Fibroblast of lung (primary cell): ENCODE measurements at places on chromosomes 11 and 22.

GRCh38 chr22:49210606-49211005 lies 617.1 kb downstream of the BRD1 start:
- no peak for DNase-seq

GRCh38 chr11:41413843-41414242 lies 45.6 kb downstream of the LRRC4C start:
- no peak for DNase-seq

GRCh38 chr11:61061081-61061826 lies 41.0 kb upstream of the CD5 start:
- peak; percentile 11 for DNase-seq

DNA sequence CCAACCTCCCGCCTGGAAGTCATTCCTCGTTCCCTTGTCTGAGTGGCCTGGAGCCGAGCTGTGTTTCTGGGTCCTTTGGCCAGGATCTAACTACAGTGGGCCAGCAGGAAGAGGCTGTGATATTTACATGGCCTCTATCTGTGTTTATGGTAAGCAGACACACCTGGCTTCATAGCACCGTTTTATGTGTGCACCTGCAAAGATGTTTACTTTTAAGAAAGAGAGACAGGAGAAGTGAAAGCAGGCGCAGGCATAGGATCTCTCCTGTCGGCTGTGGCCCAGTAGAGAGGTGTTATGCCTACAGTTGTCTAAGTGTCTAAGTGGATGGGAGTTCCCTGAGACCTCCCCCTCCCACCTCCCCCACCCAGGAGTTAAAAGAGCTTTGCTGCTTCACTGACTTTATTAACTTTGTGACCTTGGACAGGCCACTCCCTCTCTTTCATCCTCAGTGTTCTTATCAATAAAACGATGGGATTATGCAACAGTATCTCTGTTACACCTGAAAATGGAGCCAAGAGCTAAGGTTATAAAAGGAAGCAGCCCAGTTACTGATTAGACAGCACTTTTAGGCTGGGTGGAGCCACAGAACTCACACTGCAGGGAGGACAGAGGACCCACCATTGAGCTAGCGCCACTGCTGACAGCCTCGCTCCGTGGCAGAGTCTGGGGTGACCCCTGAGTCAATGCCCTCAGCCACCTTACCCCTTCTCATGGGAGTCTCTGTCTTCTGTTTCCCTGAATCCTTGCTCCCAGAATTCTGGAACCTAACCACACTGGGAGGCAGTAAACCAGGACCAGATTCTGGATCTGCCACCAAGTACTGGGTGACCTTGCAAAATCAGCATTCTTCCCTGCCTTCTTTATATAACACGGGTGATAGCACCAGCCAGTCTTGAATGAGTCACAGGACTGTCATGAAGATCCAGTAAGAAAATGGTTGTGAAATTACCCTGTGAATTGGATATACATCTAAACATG lies 22.0 kb downstream of the ST14 start:
- peak; percentile 73 for DNase-seq

GRCh38 chr22:47259990-47260389 lies 497.5 kb downstream of the TBC1D22A start:
- DNase-seq: no peak

DNA sequence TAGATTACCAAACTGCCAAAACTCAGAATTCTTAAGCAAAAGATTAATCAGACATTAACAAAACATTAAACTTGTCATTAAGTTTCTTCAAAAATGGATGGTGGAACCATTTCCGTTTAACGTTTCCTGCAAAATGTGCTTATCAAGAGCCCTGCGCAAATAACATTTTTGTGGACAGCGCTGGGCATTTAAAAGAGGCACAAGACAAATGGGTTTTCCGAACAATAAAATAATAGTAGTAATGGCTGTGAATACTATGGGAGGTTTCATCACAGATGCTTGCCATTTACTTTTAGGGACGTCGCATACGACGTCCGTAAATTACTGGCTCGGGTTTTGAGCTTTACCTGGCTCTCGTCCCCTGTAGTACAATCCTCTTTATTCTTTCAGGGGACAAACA lies 1.1 kb downstream of the NPAT start:
- DNase-seq: peak; percentile 53

GRCh38 chr22:43860126-43860525 lies 2.2 kb downstream of the SULT4A1 start:
- DNase-seq: no peak

- no peak for DNase-seq
Measured at GRCh38 chr11:126800009-126800408, 200.6 kb downstream of the KIRREL3 start.

DNA sequence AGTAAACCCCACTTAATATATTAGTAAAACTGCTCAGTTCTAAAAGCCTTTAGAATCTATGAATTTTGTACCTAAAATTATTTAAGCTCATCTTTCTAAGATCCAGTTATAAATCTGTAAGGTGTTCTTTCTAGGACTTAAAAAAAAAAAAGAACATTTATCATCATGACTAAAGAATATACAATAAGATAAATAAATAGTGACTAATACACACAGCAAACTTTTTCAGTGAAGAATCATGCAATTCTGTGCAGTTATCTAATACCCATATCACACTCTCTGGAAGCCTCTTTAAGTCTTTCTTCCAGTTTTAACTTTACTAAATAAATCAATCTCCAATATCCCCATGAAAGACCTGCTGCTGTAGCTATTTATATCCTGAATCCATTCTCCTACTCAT lies 59.8 kb downstream of the CEP57 start:
- peak; percentile 37 for DNase-seq

DNA sequence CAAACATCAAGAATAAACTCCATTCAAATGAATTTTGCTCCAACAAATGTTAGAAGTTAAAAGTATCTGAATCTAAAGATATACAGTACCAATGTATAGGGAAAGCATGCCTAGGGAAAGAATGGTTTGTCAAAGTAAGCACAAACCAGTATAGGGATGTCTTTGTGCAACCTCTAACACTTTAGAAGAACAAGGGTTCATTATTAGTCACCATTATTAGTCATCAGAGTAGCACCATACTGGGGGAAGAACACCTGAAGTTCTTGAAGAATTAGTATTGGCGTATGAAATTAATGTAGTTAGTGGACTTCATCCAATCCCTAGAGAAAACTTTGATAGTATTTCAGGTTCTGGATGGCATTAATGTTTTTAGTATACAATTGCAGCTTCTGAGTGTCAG lies 943.7 kb downstream of the METTL15 start:
- no peak for DNase-seq

GRCh38 chr22:36327922-36328551 lies 59.7 kb downstream of the MYH9 start:
- peak; percentile 85 for DNase-seq

DNA sequence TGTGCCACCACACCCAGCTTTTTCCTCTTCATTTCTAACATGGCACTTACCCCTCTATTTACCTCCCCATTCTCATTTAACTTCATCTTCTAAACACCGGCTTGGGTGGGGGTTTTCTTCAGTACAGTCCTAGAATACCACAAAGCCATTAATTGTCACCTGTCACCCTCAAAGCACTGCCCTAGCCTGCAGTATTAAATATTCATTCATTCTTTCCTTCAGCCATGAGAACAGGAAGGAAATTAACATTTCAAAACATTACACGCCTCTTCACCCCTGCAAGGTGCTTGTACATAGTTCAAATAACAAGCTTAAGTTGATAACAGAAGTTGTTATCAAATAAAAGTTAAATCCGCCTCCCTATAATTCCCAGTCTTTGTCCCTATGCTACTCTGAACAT lies 10.7 kb upstream of the VPS37C start:
- DNase-seq: no peak

DNA sequence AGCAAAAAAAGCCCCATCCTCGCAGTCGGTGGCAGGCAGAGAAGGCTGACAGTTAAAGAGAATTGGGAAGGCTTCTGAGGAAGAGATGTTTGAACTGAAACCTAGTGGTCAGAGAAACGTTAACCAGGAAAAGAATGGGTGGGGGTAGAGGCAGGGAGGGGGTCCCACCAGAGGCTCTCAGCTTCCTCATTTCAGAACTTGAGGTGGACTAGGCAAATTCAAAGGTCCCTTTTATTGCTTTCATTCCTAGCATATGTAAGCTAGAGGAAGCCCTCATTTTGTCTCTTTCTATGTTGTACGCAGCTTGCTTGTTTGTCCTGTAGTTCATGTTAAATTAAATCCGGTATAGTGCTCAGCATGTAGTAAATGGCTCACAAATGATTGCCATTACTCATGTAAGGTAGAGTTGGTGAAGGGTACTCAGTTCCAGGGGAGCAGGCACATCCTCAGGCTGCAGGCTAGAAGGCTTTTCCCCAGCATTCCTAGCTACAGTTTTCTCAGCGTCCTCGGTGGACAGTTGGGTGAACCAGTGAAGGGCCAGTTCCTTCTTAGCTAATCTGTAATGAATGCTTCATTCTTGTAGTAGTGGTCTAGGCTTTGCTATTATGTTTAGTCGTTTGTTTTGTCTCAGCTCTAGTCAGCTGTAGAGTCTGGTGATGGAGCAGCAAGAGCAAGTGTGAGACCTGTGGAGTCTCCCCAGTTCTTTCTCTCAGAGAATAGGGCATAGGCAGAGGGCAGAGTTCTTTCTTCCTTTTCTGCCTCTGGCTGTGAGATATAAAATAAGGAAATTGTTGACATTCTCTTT lies 58.6 kb downstream of the UVRAG start:
- no peak for DNase-seq

DNA sequence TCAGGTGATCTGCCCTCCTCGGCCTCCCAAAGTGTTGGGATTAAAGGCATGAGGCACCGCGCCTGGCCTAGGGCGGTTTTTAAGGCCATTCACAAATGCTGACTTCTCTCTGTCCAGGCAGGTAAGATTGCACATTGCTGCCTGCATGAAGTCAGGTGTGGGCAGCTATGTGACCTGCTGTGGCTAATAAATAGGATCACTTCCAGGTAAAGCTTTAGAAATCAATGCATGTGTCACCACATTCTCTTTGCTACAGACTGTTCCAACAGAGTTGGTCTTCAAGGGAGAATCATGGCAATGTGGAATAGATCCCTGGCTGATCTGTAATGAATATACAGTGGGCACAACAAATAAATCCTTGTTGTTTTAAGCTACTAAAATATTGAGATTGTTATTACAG lies 260.3 kb upstream of the PITPNB start:
- DNase-seq: no peak

GRCh38 chr11:61686066-61686465 lies 5.9 kb downstream of the DAGLA start:
- DNase-seq: no peak

- DNase-seq: peak; percentile 95
Measured at GRCh38 chr11:115504276-115505158, at the start of gene CADM1. TSS of gene CADM1 (minus strand) at chr11:115504415.

- DNase-seq: no peak
Measured at GRCh38 chr22:41397143-41397811, 15.5 kb downstream of the TEF start.

DNA sequence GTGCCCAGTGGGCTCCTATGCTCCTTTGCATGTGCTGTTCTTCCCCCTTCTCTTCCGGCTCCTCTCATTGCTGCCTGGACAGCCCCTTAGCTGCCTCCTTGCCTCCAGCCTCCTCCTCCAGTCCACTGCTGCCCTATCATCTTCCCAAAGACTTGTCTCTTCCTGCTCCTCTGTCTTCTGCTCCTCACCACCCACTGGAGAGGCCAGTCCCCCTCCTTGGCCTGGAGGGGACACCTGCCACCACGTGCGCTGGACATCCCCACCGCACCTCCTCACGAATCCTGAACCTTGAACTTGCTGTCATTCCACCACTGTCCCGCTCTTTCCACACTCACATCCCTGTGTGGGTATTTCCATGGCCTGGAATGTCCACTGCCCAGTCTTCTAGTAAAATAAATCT lies 49.8 kb downstream of the MICAL2 start:
- DNase-seq: no peak

GRCh38 chr11:65307298-65308229 lies 7.1 kb upstream of the CDC42EP2 start:
- DNase-seq: no peak

DNA sequence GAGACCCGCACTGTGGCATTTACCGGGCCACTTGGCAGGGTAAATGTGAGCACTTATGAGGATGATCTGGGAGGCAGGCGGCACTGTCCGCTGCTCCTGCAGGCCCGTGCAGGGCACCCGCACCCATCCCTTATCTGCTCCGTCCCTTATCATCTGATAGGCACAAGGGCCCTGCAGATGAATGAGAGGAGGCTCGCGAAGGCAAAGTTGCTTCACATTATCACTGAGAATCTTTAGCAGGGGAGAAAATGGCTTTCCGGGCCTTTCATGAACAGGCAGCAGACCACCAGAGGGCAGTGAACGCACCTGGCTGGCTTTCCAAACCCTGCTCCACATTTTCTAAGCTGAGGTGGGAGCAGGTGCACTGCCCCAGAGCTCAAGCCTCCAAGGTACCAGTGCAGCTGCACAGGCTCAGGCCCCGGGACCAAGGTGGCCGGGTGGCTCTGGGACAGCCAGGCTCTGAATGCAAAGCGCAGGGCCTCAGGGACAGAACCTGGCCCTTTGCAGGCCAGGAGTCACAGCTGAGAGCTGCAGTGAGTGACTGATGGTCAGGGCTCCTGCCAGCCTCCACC lies 165.6 kb downstream of the SHANK2 start:
- DNase-seq: peak; percentile 10

GRCh38 chr11:114566276-114566675 lies 6.6 kb upstream of the NXPE1 start:
- DNase-seq: no peak

GRCh38 chr11:11662578-11662977 lies 40.8 kb upstream of the GALNT18 start:
- DNase-seq: no peak

GRCh38 chr22:24422102-24422665 lies 5.2 kb upstream of the ADORA2A start:
- no peak for DNase-seq

DNA sequence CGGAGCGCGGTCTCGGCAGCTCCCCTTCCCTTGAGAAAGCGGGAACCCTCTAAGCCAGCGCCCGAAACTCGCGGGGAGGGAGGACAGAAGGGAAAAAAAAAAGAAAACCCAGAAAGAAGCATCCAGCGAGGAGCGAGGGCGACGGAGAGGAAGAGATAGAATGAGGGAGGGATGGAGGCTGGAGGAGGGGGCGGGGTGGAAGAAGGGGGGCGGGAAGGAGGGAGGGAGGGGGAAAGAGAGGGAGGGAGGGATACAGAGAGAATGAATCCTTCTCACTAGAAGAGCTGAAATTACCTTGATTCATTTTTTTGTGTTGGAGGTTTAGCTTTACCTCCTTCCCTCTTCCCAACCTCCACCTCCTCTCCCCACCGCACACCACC lies 19.3 kb upstream of the BDNF start:
- DNase-seq: no peak

DNA sequence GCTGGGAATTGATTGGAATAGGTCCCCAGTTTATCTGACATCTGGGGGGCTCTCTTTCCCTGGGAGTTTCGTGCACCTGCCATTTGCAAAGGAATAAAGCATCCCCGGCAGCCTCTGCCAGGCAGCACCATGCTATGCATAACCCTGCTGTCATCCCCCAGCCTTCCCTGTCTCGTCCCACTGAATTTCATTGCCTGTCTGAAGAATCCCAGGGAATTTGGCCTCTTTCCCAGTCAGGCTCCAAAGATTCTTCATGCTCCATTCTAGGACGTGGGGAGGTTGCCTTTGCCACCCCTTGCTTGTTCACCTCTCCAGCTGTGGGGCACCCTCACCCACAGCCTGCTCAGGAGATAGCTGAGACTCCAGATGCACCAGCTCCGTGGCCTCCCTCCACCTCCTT lies 195.1 kb upstream of the TBCEL start:
- DNase-seq: no peak
